ENCODE measurements at places on chromosomes 2 and 18. TPM values are rescaled to one million over a fixed set of nuclear protein-coding genes. Genes with fewer than 3 reads are reported as not detected.

NGEF gene
- total RNA-seq = 7.8 TPM

COPS7B gene
- 15.5 TPM for total RNA-seq

DNAJC5G gene
- not detected for total RNA-seq

CNDP1 gene
- total RNA-seq = not detected

SCN9A gene
- total RNA-seq = 0.86 TPM

RTP5 gene
- total RNA-seq = not detected

AFF3 gene
- 2.6 TPM for total RNA-seq

AKAIN1 gene
- not detected for total RNA-seq

MYO5B gene
- total RNA-seq = 5.5 TPM

MAP3K19 gene
- not detected for total RNA-seq

CBLN2 gene
- not detected for total RNA-seq

ACMSD gene
- total RNA-seq = not detected

NT5DC4 gene
- not detected for total RNA-seq

GPR35 gene
- not detected for total RNA-seq

- no peak for DNase-seq
Measured at GRCh38 chr2:189111063-189111715, 68.4 kb downstream of the COL5A2 start.

- no peak for DNase-seq
Measured at GRCh38 chr2:100976645-100977391, 25.3 kb upstream of the RPL31 start.

DNA sequence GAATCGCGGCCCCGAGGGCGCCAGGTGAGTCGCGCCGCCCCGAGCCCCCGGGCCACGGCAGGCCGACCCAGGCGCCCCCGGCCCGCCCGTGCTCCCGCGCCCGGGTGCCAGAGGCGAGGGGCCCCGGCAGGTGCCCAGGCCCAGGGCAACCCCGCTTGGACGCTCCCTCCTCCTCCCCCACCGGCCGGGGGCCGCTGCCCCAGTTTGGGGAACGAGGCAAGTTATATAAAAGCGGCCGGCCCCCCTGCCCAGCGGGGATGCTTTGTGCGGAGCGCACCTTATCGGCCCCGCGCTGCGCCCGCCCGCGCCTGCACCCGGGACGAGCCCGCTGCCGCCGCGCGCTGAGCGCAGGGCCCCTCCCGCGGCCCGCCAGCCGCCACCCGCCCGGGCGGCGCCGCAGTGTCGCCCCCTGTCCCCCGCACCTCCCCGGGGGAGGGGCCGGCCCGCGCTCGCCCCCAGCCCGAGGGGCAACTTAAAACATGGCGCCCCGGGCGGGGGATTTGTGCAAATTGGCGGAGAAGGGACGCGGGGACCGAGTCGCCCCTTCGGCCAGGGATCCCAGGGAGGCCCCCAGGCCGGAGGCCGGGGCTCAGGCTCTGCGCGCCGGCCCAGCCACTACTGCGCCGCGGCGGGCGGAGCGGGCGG lies 639 bp downstream of the EPB41L3 start:
- DNase-seq = no peak

GRCh38 chr2:170711774-170712652 lies 3.1 kb upstream of the SP5 start:
- no peak for DNase-seq

DNA sequence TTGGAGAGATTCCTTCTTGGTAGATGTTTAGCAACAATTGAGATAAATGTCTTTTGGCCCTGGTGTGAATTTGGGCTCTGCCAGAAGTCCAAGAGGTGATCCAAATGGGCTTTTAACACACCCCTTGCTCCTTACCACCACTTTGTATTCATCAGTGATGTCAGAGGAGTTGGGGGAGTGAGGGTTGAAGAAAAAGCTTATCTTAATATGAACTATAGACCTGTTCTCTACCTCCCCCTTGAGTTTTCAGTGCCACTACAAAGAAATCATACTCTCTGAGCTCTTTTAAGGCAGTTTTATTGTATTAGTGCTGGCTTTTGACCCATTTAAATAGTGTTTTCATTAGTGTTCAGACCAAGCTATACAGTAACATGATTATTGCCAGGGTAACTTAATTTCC lies 229.1 kb downstream of the PHLPP1 start:
- DNase-seq = peak; percentile 7

DNA sequence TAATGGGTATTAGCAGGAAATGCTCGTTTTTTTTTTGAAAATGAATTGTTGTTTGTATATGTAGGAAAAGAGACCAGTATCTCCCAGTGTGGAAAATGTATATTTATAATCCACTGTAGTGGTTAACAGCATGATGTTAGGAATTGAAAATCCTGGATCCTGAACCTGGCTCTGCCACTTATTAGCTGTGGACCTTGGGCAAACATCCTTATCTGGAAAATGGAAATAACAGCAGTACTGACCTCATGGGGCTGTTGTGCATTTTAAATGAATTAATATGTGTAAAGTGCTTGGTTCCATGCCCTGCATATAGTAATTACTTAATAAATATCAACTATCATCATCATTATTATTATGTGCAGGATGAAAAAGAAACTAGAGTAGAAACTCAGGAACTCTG lies 251.3 kb downstream of the CDCA7 start:
- DNase-seq = no peak

GRCh38 chr18:36693931-36694620 lies 134.7 kb downstream of the TPGS2 start:
- no peak for DNase-seq

DNA sequence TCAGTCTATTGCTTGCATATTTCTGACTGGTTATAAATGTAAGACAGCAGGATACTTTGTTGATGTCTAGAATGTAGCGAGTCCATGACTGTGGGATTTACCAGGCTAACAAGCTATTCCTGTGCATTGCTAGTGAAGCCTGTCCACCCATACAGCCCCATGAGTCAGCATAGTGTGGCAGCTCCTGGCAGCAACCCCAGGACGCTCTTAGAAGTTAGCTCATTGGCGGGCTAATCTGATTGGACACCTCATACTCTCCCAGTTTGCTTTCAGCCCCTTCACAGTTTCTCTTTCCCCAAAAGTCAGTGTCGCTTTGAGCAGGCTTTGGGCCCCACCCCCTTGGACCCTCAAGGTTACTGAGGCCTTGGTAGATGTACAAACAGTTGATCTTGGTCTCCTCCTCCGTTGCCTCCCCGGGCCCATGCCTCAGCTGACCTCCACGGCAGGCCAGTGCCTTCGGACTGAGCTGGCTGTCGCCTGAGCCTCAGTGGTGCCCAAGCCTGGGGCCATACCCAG lies 48.0 kb downstream of the COA5 start:
- peak; percentile 90 for DNase-seq

DNA sequence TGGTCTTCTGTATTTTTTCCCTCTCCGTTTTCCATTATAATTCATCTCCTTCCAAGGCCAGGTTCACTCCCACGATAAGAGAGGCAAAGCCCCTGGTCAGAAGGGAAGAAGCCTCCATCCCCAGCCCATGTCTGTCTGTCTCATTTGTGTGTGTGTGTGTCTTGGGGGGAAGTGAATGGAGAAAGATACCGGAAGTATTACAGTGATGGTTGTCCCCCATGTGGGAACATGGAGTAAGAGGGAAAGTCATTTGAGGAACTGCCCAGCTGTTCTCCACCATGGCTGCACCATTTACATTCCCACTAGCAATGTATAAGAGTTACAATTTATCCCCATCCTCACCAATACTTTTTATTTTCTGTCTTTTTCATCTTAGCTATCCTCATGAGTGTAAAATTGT lies 113.6 kb upstream of the ATP8B1 start:
- DNase-seq = no peak

- no peak for DNase-seq
Measured at GRCh38 chr2:9696731-9697130, 65.9 kb upstream of the YWHAQ start.

GRCh38 chr18:77065221-77065981 lies 67.2 kb downstream of the MBP start:
- DNase-seq = peak; percentile 93

DNA sequence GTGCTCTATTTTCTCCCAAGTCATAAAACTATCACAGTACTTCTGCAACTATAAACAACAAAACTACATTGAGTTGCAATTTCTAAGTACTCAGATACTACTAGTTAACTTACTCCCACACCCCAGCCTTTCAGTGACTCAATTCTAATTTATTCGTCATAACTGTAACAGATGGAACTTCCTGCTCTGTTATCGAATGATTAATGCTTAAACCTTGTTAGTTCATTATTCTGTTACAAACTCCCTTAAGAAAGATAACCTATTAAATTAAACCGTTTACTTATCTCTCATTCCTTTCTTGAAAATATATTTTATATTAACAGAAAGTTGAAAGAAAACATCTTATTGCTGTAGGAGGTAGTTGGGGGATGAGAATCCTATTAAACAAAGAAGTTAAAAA lies 17.0 kb downstream of the TNFAIP6 start:
- DNase-seq = peak; percentile 82

DNA sequence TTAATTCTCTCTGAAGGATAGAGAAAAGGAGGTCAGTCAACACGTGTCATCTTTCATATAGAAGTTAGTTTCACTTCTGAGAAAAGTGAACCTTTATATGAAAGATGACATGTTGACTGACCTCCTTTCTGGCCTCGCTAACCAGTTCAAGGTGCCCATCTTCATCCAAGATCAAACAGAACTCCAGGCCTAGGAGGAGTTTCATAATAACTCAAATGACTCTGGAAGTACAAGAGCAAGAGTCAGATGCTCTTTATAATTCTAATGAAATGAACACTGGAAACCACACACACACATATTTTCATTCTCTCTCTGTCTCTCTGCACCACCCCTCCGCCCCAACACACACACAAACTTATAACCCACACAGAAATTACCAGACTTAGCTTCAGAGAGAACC lies 16.3 kb downstream of the ANKRD44 start:
- DNase-seq = no peak

DNA sequence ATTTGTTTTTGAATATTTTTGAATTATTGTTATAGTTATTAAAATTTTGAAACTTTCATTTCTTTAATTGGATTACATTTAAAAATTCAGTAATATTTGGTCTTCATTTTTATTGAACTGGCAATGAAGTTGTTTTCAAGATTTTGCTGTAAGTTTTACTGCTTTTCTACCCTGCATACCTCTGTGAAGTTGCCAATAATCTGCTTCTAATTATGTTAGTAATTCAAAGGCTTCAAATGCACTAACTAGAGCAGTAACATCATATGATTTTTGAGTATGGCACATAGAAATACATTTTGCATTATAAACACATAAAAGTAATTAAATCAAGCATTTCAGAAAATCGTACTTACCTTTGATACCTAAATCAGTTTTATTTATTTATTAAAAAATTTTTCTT lies 40.3 kb upstream of the FAM171B start:
- DNase-seq = no peak

GRCh38 chr18:57813245-57813644 lies 10.1 kb upstream of the ATP8B1 start:
- peak; percentile 98 for DNase-seq

DNA sequence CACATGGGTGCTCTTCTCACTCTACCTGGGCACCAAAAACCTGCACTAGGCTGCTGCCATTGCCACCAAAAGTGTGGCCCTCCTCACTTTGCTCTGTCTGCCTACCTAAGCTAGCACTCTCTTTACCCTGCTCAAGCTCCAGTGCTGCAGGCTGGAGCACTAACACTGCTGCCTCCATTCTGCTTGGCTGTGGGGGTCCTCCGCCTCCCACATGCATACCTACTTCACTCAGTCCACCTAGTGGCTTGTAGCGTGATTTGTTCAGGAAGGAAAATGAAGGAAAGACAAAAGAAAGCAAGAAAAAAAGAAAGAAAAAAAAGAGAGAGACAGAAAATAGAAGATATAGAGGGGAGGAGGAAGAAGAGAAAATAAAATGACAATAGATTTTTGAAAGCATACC lies 1339.4 kb upstream of the CHAC2 start:
- no peak for DNase-seq

- no peak for DNase-seq
Measured at GRCh38 chr18:48934415-48934722, 16.4 kb downstream of the SMAD7 start.

DNA sequence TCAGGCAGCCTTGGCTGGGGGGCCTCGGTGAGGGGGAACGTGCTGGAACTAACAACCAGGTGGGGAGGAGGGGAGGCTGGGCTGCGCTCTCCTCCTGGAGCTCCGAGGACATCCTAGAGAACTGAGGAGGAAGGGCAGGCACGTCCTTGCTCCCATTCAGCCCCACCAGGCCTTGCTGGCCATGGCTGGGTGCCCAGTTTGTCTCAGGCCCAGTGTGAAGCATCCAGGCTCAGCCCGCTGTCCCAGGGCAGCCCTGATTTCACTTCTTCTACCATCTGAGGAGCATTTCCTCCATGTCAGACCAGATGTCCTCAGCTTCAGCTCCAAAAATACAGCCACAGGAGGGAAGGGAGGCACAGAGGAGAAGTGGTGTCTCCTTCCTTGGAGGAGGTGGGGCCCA lies 125.4 kb downstream of the CELF4 start:
- DNase-seq = no peak

DNA sequence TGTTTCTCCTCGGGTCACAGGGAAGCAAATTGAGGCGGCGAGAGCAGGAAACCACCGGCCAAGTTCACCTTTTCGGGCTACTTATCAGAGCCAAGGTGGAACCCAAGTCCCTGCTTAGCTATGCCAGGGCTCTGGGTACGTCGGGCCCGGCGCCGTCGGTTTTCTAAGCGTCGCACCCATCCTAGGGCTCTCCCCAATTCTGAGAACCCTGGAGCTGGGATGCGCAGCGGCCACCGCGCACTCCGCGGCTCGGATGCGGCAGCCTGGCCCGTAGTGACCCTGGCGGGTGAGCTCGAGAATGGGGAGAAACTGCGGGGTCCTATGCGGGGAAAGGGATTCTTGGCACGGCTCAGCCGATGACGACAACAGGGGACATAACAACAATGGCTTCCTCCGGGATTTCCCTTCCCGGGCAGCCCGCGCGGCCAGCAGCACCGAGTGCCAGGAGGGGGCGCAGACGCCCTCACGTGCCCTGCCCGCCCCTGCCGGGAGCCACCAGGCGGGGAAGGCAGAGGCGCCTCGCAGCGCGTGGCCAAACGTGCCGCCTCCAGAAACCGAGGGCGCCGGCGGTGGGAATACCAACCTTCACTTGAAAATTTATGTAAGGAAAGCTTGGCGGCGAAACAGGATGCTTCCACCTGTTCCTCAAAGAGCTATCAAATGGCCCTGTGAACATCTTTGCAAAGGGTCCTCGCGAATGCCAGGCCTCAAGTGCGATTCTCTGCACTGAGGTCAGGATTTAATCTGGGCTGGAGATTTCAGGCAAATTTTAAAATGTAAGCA lies 2.1 kb upstream of the SLC30A3 start:
- peak; percentile 60 for DNase-seq

GRCh38 chr2:3610881-3611505 lies 16.1 kb downstream of the COLEC11 start:
- no peak for DNase-seq

GRCh38 chr18:52569492-52569891 lies 229.5 kb downstream of the DCC start:
- no peak for DNase-seq

DNA sequence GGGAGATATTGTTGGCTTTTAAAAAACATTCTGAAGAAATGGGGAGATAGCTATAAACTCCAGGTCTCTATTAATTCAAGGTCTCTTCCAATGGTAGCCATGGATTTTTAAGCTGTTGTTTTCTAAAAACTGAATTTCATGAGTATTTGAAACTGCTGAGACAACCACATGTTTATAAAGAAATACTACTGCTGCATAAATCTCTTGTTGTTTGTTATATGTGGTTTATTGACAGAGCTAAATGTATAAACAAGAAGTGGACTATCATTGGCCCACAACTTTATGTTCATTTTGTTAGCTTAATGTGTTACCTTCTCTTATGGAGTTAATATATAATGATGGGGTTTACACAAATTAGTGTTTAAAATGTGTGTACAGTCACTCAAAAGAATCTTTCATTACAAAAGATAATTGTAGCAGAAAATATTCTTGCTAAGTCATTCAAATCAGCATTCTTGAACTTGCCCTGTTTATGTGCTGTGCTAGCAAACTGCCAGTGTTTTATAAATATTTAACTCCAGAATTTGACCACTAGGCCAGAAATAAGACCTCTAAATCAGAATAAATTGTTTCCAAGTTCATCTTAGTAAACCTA lies 242.1 kb downstream of the TMX3 start:
- peak; percentile 38 for DNase-seq
